ENCODE measurements at places on chromosomes 16 and 17.

GRCh38 chr17:21163101-21163500, 36.3 kb downstream of the DHRS7B start:
- DNase-seq: no peak

- DNase-seq: no peak
Measured at GRCh38 chr16:88789594-88789993, 4.6 kb upstream of the PIEZO1 start.

DNA sequence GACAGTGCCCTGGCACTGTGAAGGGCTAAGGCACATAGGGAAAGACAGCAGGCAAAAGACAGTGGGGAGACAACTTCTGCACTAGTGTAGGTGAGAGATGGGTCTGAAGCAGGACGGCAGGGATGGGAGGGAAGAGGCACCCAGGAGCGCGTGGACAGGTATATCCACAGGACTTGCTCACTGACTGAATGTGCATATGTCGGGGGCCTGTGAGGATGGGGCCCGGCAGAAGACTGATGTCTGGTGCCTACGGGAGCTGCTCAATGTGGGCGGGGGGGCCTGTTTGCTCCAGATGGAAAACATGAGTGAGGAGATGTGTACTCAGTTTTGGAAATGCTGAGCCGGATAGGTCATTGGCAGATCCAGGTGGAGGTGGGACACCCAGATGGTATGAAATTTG, 47.3 kb upstream of the PMFBP1 start:
- DNase-seq: no peak

GRCh38 chr16:50643192-50643591, 37.9 kb downstream of the SNX20 start:
- no peak for DNase-seq

DNA sequence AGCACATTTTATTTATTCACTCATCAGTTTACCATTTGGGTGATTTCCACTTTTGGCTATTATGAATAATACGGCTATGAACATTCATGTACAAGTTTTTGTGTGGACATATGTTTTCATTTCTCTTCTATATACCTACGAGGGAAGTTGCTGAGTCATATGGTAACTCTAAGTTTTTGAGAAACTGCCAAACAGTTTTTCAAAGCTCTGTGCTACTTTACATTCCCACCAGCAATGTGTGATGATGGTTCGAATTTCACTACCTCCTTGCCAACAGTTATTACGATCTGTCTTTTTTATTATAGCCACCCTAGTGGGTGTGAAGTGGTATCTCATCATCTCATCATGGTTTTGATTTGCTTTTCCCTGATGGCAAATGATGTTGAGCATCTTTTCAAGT, 63.7 kb upstream of the MRTFB start:
- no peak for DNase-seq

DNA sequence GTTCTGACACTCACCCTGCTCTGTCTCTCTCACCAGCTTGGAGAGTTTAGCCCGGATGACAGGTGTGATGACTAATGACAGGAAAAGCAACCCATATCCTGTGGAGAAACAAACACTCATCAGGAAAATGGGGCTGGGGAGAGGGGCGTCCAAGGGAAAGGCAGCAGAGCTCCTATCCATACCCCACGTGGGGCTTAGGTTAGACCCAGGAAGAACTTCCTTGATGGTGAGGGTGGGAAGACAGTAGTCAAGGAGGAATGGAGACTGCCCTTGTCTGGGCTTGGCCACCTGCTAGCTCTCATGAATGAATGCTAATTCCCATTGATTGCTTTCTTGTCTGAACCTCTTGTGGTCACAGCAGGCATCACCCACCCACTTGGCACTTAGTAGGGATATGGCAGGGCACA, 3.8 kb downstream of the SLC46A1 start:
- DNase-seq: no peak

DNA sequence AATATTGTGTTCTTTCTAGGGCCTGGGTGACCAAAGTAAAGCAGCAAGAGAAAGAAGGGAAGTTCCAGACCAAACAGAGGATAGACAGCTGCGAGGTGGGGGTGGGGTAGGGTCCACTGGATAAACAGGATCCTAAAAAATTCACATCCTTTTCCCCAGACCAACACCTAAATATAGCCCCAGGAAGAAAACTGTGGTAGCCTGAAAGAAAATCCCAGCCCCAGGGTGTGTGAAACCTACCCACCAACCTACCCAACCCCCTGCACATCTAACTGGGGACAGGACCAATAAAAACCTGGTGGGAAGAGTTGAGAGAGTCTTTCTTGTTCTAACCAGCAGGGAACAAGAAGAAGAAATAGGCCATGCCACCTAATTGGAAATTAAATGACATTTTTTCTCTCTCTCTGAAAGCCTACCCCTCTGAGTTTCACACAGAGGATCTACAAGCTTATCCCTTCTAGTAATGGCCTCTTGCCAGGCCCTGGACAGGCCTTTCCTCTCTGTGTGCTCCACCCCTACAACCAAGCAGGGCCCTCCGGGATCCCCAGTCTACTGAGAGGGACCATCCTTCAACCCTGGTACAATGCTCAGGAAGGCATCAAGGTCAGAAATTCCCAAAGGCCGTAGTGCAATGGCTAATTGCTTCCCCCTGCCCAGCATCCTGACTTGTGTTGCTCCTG, 12.0 kb downstream of the MYO18A start:
- DNase-seq: no peak

- DNase-seq: no peak
Measured at GRCh38 chr17:12522336-12522735, 143.4 kb upstream of the MYOCD start.

DNA sequence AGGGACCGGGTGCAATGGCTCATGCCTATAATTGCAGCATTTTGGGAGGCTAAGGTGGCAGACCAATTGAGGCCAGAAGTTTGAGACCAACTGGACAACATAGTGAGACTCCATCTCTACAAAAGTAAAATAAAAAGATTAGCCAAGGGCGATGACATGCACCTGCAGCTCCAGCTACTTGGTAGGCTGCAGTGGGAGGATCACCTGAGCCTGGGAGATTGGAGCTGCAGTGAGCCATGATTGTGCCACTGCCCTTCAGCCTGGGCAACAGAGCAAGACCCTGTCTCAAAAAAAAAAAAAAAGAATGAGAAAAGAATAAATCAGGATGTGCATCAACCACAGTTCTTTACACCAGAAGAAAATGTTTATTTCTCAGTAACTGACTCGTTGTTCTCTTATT, 76.0 kb downstream of the CACNG3 start:
- no peak for DNase-seq

GRCh38 chr16:4372578-4373355, 1.1 kb downstream of the VASN start:
- DNase-seq: no peak

GRCh38 chr16:64084706-64085105, 1037.2 kb downstream of the CDH11 start:
- DNase-seq: no peak

- DNase-seq: no peak
Measured at GRCh38 chr17:3877220-3877619, 15.6 kb downstream of the CAMKK1 start.

- DNase-seq: no peak
Measured at GRCh38 chr17:21096874-21097273, 29.9 kb upstream of the DHRS7B start.

- no peak for DNase-seq
Measured at GRCh38 chr16:50035468-50035992, 10.5 kb downstream of the CNEP1R1 start.

DNA sequence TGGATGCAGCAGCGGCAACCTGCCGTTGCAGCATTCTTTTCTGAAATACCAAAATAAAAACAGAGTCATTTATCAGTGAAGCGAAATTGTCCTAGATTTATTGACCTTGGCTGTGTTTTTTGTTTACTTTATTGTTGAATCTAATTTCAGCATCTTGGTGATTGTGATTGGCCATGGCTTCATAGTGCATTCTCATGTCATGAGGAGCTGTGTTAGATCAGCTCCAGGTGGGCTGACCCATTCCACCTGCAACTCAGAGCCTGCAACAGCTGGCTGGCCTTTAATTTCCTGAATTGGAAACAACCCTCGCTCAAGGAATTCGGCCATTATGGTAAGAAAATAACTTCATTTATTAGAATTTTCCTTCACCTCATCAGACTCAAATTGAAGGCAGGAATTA, 16.4 kb downstream of the KRT24 start:
- no peak for DNase-seq

DNA sequence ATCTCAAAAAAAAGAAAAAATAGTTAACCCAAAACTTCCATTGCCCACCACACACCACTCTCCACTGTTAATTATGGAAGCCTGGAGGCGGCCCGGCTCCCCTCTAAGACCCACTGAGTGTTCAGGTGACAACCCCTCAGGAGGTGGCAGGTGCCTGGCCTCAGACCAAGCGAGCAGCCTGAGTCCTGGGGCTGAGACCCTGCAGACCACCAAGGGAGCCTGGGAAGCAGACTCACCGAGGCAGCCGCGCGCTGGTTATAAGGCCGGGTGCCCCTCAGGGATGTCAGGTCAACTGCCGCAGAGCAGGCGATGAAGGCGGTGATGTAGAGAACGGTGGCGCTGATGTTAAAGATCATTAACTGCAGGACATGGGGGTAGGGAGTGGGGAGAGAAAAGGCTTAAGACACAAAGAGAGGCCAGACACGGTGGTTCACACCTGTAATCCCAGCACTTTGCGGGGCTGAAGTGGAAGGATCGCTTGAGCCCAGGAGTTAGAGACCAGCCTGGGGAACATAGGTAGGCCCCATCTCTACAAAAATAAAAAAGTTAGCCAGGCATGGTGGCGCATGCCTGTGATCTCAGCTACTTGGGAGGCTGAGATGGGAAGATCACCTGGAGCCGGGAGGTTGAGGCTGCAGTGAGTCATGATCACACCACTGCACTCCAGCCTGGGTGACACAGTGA, 13.3 kb downstream of the ARL2BP start:
- DNase-seq: no peak

DNA sequence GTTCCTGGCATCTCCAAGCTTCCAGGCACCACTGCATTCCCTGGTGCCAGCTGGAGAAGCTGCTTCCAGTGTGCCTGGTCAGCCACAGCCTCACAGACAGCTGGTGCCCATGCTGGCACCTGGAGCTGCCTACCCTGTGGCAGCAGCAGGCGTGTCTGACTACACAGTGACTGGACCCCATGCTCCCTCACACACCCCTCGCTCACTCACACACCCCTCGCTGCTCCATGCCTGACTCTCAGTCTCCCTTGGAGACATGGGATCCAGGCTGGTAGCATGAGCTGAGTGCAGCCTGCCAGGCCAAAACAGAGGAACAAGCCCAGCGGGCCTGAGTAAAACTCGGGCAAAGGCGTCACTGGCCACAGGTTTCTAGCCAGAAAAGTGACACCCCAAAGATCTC, 59.1 kb upstream of the SMIM36 start:
- DNase-seq: no peak

All from glomerular endothelial cell (primary cell).